Left ventricle myocardium inferior (tissue), 1 donor: ENCODE measurements at places on chromosomes 11 and 22. TPM values are rescaled to one million over a fixed set of nuclear protein-coding genes. Genes with fewer than 3 reads are reported as not detected.

Gene C11orf16
- total RNA-seq, result not detected

DNA sequence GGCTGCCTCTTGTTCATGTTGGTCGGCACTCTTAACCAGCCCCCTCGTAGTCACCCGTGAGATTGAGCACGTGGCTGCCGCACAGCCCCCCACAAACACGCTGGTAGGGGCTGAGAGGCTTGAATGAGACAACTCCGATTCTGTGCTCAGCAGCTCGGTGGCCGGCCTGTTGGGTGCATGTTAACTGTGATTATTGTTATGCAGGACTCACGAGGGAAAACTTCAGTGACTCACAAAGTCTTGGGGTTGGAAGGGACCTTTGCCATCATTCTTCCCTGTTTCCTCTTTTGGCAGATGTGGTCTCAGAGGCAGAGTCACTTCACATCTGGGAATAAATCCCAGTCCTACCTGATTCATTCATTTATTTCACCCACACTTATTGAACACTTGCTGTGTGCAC is 75.2 kb downstream of the ADAMTS15 start:
- no peak for DNase-seq

Gene LRRC75B
- total RNA-seq, result 5.6 TPM

GRCh38 chr11:9341638-9342178 is 27.3 kb upstream of the TMEM41B start:
- DNase-seq, result no peak

Gene FAM181B
- 0.19 TPM for total RNA-seq

DNA sequence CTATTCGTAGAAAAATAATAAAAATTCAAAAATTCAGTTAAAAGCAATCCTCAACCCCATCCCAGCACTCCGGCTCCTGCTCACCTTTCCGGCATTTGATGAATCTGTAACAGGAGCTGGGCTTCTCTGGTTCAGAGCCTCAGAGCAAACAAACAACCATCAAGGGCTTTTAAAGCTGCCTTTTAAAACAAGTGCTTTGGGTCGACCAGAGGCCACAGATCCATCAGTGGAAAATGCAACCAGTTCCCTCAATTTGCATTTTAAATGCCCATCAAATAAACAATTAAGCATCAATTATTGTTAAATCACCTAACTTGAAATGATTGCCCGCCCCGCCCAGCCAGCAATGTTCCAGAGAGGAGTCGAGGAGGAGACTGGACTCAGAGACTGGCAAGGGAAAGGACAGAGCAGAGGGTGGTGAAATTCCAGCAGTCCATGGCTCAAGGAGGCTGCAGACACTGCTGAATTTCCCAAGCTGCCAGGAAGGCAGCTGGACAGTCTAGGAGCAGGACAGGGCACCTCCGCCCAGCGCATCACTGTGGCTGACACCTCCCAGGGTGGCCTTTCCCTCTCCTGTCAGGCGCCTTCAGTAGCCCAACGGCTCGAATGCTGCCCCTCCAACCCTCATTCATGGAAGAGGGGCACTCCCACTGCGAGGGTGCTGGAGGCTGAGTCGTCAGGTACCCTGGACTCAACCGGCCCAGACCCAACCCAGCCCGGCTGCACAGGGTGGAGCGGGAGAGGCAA is 7.5 kb downstream of the FXYD6 start:
- DNase-seq, result no peak

- no peak for DNase-seq
Measured at GRCh38 chr11:46293641-46294103, 16.2 kb downstream of the CREB3L1 start.

- no peak for DNase-seq
Measured at GRCh38 chr11:15276621-15277020, 161.9 kb downstream of the INSC start.

Gene HORMAD2
- not detected for total RNA-seq

- no peak for DNase-seq
Measured at GRCh38 chr11:70824605-70825245, 426.4 kb downstream of the CTTN start.

GRCh38 chr11:120239713-120240640 is at the start of gene POU2F3:
Gene POU2F3 (plus strand): TSS chr11:120240140. CDS start chr11:120240344, 204 bp downstream.
- no peak for DNase-seq

DNA sequence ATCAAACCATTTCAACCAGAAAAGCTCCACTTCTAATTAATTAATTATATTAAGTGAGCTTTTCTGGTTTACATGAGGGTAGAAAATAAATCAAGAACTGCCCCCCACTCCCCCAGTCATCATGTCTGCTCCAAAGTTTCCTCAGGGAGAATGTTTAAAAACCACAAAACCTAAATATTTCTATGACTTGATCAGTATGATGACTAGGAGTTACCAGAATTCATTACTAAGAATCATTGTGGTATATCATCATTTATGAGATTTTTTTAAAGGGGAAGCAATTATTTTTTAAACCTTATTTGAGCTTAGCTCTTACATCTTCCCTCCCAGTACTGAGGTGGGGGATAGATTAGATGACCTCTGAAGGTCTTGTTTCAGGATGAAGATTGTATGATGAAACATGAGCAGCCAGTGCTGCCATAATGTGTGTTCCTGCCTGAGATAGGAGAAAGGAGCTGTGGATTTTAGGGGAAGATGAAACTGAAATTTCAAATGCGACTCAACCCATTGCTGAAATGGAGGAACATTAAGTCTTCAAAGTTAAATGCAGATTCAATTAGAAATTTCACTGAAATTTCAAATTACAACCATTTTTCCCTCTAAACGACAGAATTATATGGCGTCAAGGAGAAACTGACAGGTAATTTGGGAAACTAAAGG is 401.3 kb upstream of the CADM1 start:
- no peak for DNase-seq

DNA sequence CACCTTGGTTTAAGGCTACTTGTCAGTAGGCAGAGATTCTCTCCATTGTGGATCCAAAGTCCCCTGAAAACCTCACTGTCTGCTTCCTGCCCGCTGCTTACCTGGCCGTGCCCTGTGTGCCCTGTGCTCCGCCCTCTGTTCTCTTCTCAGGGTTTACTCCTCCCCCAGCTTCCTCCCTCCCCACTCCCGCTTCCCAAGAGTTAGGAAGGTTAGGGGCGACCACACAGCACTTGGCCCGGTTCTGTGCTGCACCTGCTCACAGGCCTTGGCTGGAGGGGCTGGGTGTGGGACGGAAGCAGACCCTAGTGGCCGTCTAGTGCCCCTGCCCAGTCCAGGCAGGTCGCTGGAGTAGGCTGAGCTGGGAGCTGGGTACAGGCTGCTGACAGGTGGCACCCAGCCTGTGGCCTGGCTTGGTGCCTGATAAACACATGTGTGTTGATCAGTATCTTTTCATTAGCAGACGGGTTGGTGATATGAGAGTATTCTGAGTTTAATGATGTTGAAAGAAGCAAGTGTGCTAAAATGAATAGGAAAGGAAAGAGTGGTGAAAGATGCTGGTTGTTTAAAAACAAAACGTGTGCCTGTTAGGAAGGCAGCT is 40.5 kb downstream of the GRAMD4 start:
- no peak for DNase-seq

GRCh38 chr11:77047007-77047927 is 13.1 kb downstream of the B3GNT6 start:
- DNase-seq, result peak; percentile 36

GRCh38 chr11:59898650-59899049 is 20.1 kb downstream of the OOSP3 start:
- DNase-seq, result no peak

DNA sequence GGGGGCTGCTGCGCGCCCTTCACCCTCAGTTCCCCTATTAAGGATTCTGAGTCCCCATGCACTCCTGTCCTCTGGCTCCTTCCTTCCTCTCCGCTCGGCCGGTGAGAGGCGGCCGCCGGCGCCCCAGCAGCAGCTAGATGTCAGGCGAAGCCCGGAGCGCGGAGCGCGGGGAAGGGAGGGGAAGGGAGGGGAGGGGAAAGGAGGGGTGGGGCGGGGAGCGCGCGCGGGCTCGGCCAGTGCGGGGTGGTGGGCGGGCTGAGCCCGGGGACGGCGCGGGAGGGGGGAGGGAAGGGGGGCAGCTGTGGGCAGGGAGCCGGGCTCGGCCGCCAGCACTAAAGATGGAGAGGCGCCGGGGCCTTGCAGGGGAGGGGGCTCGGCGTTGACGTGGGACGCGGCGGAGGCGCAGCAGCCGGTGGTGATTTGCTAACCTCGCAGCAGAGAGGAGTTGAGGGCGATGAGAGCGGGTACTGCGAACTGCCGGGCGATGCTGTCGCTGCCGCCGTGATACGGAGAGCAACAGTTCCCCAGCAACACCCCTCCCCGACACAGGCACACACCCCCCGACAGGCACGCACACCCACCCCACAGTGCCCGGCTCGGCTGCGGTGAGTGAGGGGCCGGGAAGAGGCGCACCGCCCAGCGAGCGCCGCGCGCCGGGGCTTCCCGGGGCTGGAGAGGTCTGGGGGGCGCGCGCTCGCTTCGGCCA is at the start of gene ZBTB16:
Gene ZBTB16 (plus strand): TSS at position 434 of the 706 bp plus-strand sequence. CDS start 3,590 bp downstream, outside the sequence.
- peak; percentile 93 for DNase-seq

Gene RFPL3
- total RNA-seq, result not detected

Gene OR51I1
- total RNA-seq, result not detected

- no peak for DNase-seq
Measured at GRCh38 chr11:36354221-36355003, 58.3 kb downstream of the PRR5L start.

Gene SIRT3
- total RNA-seq, result 36.4 TPM

- no peak for DNase-seq
Measured at GRCh38 chr11:27718346-27718862, 18.1 kb upstream of the BDNF start.

Gene CDCA5
- 1.3 TPM for total RNA-seq

GRCh38 chr11:62383822-62384221 is 35.0 kb upstream of the SCGB1A1 start:
- no peak for DNase-seq

DNA sequence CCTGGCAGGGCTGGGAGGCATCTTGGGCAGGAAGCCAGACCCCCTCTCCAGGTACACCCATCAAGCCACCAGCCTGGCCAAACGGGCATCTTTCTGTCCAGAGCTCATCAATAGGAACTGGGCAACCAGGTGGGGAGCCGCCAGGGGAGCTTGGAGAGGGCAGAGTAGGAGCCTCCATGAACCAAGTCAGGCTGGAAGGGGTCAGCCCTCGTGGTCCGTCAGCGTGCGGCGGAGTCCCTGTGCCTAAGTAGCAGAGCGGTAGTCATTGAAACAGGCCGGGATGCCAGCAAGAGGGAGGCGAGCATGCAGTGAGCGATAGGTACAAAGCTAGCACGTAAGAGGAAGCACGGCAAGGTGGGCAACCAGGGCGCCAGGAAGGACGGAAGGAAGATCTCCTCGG is 1.7 kb downstream of the RTL6 start:
- no peak for DNase-seq

- DNase-seq, result no peak
Measured at GRCh38 chr11:122772945-122773344, 65.4 kb upstream of the CRTAM start.

GRCh38 chr22:43152357-43153071 is 1.2 kb downstream of the TSPO start:
- DNase-seq, result peak; percentile 79

- DNase-seq, result peak; percentile 42
Measured at GRCh38 chr22:31637891-31638618, 24.0 kb downstream of the PISD start.

GRCh38 chr11:64842366-64842759 is 2.1 kb downstream of the CDC42BPG start:
- DNase-seq, result no peak

DNA sequence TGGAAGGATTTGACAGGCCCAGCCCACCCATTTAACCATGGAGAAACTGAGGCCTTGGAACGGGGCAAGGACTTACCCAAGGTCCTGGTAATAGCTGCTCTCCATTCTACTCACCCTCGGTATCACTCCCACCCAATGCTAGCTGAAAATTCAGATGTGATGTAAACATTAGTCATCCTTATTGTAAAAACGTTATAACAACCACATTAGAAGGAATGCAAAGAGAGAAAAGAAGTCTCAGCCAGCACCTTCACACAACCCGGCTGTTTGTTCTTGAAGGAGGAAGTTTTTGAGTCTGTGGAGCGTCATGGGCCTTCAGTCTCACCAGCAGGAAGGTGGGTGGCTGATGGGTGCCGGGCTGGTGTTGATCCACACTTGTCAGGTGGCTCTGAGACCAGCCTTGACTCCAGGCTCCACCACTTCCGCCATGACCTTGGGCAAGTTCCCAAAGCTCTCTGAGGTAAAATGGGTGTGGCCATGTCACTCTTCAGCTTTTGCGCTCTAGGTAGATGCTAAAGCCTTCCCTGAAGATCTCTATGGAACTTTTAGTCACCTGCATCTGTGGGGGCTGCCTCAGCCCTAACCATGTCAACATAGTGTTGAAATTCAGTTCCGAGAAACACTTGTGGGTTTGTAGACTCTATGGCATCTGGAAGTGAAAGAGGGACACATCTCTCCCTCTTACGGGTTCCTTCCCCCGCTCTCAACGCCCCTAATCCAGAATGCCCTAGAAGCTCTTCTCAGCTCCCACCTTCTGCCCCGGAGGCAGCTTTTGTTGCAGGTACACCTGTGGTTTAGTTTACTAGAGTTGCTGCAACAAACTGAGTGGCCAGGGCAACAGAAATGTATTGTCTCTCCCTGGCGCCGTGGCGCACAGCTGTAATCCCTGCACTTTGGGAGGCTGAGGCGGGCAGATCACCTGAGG is 14.8 kb downstream of the CD6 start:
- DNase-seq, result no peak
